CD4-positive, alpha-beta T cell (primary cell): ENCODE measurements at places on chromosomes 16 and 17. TPM values are rescaled to one million over a fixed set of nuclear protein-coding genes. Genes with fewer than 3 reads are reported as not detected.
A peak's percentile ranks its signal among the peaks of the same experiment; 100 is the strongest.

DNA sequence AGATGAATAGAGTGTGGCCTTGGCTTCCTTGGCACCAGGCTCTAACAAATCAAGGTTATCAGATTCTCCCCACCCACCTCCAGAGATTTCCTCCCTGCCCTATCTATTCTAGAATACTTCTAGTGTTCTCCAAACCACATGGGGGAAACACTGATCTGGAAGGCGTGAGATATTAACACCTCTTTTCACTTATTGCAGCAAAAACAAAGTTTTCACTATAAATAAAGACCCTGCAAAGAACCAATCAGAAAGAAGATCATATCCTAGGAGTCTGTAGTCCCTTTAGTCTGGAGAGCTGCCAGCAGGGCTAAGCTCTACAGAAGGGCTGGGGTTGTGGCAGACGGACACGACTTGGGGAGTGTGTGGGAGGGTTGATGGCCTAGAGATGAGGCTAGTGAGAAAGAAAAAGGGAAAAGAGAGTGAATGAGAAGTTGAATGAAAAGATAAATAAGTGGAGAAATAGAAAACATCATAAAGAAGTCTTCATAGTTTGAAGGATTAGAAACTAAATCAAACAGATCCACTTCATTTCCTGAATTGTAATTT is 8.6 kb upstream of the SKAP1 start:
- no peak for DNase-seq
- no peaks in the 10 kb centered on the region for H3K36me3 ChIP-seq
- H3K27ac ChIP-seq = peak overlapping the region; percentile 72
- H3K4me1 ChIP-seq = peaks cover 92% of the 10 kb centered on the region

GRCh38 chr16:87286839-87287626 is 30.2 kb downstream of the C16orf95 start:
- no peak overlapping the region for H3K27ac ChIP-seq
- H3K27me3 ChIP-seq = no peaks in the 10 kb centered on the region
- no peaks in the 10 kb centered on the region for H3K36me3 ChIP-seq
- no peak for DNase-seq

The RPGRIP1L gene
- 2.5 TPM for total RNA-seq

- DNase-seq = no peak
- no peak overlapping the region for H3K27ac ChIP-seq
- H3K4me1 ChIP-seq = no peaks in the 10 kb centered on the region
- no peak overlapping the region for H3K4me3 ChIP-seq
Observed at GRCh38 chr17:61260071-61260797, 139.4 kb upstream of the TBX2 start.

The YWHAE gene
- total RNA-seq = 133 TPM

The SLX4 gene
- 5.2 TPM for total RNA-seq

DNA sequence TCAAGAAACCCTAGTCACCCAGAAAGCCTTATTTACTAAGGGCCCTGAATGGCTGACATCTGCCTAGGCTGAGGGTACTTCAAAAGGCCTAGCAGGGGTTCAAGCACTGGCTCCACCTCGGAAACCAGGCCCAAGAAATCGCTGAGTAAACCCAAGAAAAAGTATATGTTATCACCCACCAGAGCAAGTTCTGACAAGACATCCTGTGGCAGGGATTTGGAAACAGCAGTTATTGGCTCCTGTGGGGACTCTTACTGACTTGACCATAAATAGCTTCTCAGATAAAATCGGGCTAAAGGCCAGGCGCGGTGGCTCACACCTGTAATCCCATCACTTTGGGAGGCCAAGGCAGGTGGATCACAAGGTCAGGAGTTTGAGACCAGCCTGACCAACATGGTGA is 12.2 kb downstream of the ATP6V0D1 start:
- H3K4me1 ChIP-seq = peaks cover 24% of the 10 kb centered on the region
- no peak for DNase-seq
- no peaks in the 10 kb centered on the region for H3K27me3 ChIP-seq
- H3K36me3 ChIP-seq = peaks cover 2% of the 10 kb centered on the region

The RABEP1 gene
- total RNA-seq = 31.8 TPM

DNA sequence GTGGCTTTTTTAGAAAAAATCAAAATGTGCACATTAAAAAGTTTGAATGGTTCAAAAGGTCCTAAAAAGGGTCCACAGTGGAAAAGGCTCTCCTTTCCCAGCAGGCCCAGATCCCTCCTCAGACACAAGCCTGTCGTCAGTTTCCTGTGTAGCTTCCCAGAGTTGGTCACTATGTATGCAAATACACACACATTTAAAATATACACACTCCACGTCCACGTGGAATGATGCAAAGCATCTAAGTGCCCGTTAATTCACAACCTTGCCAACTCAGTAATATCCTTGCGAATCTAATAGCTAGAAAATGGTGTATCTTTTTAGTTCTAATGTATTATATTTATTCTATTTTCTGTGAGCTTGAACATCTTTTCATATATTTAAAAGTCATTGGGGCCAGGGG is 17.7 kb downstream of the NLRC5 start:
- H3K27me3 ChIP-seq = no peaks in the 10 kb centered on the region
- H3K36me3 ChIP-seq = peaks cover 36% of the 10 kb centered on the region
- DNase-seq = no peak
- peaks cover 79% of the 10 kb centered on the region for H3K4me1 ChIP-seq
- no peak overlapping the region for H3K4me3 ChIP-seq
- H3K27ac ChIP-seq = peak overlapping the region; percentile 48

The HASPIN gene
- total RNA-seq = 0.22 TPM

The ABCA8 gene
- not detected for total RNA-seq

- peaks cover 17% of the 10 kb centered on the region for H3K4me1 ChIP-seq
- no peaks in the 10 kb centered on the region for H3K36me3 ChIP-seq
- no peak overlapping the region for H3K4me3 ChIP-seq
- H3K27ac ChIP-seq = no peak overlapping the region
- no peaks in the 10 kb centered on the region for H3K27me3 ChIP-seq
- no peak for DNase-seq
Observed at GRCh38 chr17:16489431-16489830, 2.6 kb downstream of the LRRC75A start.

The SALL1 gene
- total RNA-seq = not detected

DNA sequence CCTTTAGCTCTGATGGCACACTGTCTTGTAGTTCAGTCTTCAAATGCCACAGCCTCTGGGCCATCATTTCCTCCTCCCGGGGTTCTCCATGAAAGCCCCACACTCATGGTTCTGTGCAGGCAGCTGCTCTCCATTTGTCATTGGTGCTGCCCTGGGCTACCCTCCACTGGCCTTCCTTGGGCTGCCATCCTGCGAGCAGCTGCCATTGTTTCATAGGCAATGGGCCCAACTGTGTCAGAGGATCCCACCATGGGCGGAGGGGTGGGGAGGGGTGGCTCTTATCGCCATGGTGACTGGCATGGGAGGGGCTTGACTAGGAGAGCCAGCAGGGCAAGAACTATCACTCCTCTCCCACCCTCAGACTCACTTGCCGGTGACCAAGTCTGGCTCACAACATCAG is 38.6 kb upstream of the BRD7 start:
- H3K4me3 ChIP-seq = no peak overlapping the region
- H3K27ac ChIP-seq = no peak overlapping the region
- H3K27me3 ChIP-seq = no peaks in the 10 kb centered on the region
- H3K4me1 ChIP-seq = no peaks in the 10 kb centered on the region

The TBC1D28 gene
- total RNA-seq = not detected

DNA sequence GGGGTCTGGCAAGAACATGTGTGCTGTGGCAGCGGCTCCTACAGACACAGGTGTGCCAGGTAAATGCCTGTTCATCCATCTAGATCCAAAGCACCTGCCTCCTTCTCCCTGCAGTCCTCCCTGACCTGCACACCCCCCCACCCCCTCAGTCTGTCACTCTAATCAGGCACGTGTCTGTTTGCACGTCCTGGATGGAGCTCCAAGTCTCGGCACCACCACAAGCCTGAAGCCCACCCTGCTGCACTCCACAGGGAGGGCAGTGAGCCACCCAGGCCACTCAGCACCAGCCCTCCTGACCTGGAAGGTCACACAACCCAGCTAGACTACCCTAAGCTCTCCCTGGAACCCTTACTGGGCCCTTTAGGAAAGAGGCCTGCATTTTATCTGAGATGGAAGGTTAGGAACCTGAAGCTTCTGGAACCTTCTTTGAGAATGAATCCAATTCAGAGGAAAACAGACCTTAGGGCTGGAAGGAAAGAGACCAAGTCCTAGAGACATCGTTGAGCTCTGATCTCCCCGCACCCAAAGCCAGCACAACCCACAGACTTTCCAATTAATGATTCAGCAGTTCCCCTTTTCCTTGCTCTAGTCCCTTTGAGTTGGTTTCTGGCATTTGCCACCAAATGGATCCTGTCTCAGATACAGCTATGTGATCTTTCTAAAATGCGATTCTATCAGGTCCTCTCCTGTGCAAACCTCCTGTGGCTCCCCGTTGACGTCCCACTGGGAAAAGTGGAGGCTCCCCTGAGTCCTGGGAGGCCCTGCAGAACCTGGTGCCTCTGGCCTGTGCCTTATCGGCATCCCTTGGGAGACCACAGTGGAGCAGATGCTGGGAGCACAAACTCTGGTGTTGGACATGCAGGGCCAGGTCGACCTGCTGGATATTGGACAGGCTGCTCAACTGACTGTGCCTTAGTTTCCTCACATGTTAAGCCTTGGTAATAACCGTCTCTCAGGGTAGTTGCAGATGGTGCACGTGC is 67.9 kb downstream of the PRMT7 start:
- no peak overlapping the region for H3K27ac ChIP-seq
- no peaks in the 10 kb centered on the region for H3K36me3 ChIP-seq
- peaks cover 22% of the 10 kb centered on the region for H3K4me1 ChIP-seq
- no peaks in the 10 kb centered on the region for H3K27me3 ChIP-seq
- no peak for DNase-seq

DNA sequence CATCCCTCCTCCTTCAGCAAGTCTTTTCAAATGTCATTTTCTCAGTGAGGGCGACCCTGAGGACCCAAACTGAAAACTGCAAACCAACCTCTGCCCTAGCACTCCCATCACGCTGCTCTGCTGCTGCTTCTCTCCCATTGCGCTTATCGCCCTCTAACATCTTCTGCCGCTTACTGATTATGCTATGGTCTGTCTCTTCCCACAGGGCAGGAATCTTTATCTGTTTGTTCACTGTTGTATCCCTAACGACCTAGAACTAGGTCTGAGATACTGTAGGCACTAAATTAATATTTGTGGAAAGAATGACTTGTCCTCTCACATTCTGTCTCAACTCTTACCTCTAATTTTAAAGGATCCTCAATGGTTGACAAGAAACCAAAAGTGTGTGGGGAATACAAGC is 12.5 kb downstream of the ZSCAN32 start:
- no peaks in the 10 kb centered on the region for H3K4me1 ChIP-seq
- H3K4me3 ChIP-seq = no peak overlapping the region
- no peak for DNase-seq
- H3K27ac ChIP-seq = no peak overlapping the region
- peaks cover 74% of the 10 kb centered on the region for H3K36me3 ChIP-seq
- no peaks in the 10 kb centered on the region for H3K27me3 ChIP-seq

DNA sequence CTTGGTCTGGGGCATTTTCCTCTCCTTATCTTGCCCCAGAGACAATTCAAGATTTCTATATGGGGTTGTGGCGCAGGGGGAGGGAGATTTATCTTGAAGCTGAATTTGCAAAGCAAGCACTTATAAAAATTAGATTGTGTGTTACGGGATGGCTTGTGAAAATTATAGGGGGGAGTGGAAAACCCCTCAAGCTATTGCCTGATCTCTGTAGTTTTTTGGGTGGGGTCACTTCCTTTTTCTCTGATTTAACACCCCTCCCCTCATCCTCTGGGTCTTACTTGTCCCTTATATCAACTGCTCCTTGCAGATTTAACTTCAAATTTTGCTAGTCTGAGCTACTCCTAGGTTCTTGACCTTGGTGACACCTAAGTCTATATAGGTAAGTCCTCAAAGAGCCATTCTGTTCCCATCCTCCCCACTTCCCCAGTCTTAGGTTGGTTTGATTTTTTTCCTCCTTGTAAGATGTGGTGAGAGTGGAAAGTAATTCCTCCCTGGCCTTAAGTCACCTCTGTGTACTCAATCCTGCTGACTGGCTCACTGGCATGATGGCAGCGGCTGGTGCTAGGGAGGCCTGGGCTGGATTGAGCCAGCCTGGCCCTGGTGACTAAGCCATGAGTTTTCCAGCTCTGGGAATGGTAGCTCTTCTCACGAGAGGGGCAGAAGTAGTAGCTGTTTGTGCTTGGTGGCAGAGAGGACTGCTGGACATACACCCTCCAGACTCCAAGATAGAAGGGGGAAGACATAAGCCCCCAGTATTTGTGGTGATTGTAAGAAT is 2.3 kb downstream of the ARL4D start:
- peaks cover 24% of the 10 kb centered on the region for H3K4me1 ChIP-seq
- no peaks in the 10 kb centered on the region for H3K36me3 ChIP-seq
- H3K4me3 ChIP-seq = no peak overlapping the region

The GDPD3 gene
- total RNA-seq = 5.2 TPM

GRCh38 chr17:2025220-2025621 is at the start of gene RTN4RL1:
Gene RTN4RL1, minus strand, starts transcription at chr17:2025334. Its CDS starts 469 bp downstream, at chr17:2024865.
- H3K36me3 ChIP-seq = no peaks in the 10 kb centered on the region
- peak; percentile 72 for DNase-seq
- peaks cover 46% of the 10 kb centered on the region for H3K4me1 ChIP-seq

DNA sequence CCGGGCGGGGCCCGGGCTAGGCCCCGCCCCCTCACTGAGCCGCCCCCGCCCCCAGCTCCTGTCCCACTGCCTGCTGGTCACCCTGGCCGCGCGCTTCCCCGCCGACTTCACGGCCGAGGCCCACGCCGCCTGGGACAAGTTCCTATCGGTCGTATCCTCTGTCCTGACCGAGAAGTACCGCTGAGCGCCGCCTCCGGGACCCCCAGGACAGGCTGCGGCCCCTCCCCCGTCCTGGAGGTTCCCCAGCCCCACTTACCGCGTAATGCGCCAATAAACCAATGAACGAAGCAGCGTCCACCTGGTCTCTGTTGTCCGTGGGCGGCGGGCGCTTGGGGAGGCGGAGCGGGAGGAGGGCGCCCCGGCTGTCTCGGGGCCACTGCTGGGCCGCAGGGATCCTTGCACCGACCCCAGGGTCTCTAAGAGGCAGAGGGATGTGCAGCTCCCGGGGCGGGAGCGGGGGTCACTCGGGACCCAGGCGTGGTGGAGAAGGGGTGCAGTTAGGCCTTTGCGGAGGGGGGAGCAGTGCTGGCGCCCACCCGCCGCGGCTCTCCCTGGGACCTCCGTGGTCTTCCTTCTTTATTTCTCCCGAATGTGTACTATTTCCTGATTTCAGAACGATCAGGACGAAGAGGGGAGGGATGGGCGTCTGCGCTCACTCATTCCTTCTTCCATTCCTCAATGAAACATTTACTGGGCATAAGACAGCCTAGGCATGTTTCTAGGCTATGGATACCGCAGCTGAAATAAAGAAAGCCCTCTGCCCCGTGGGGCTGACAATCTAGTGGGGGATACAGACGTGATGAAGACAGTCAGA is 2.0 kb downstream of the HBZ start:
- peak overlapping the region; percentile 42 for H3K4me3 ChIP-seq
- H3K27ac ChIP-seq = no peak overlapping the region
- peaks cover 10% of the 10 kb centered on the region for H3K4me1 ChIP-seq

DNA sequence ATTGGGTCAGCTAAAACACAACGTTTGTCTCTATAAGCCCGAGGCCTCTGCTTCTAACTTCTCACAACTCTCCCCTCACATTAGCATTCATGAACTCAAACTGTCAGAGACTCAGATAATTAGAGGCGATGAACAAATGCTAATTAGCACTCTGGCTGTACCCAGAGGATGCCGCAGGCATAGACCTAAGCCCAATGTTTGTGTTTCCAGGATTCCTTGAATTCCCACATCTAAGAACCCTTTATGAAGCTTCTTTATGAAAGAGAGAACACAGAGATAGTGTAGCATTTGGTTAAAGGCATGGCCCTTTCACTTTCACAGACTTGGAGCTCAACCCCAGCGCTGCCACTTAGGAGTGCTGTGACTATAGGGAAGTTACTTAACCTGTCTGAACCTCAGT is 512.2 kb downstream of the GRIN2A start:
- H3K36me3 ChIP-seq = no peaks in the 10 kb centered on the region
- DNase-seq = no peak
- no peak overlapping the region for H3K4me3 ChIP-seq

GRCh38 chr17:33385133-33385532 is 92.0 kb upstream of the ASIC2 start:
- no peak overlapping the region for H3K27ac ChIP-seq
- no peaks in the 10 kb centered on the region for H3K4me1 ChIP-seq
- DNase-seq = no peak
- H3K4me3 ChIP-seq = no peak overlapping the region

The TMEM235 gene
- total RNA-seq = not detected
